ENCODE measurements at places on chromosomes 1 and 21.

DNA sequence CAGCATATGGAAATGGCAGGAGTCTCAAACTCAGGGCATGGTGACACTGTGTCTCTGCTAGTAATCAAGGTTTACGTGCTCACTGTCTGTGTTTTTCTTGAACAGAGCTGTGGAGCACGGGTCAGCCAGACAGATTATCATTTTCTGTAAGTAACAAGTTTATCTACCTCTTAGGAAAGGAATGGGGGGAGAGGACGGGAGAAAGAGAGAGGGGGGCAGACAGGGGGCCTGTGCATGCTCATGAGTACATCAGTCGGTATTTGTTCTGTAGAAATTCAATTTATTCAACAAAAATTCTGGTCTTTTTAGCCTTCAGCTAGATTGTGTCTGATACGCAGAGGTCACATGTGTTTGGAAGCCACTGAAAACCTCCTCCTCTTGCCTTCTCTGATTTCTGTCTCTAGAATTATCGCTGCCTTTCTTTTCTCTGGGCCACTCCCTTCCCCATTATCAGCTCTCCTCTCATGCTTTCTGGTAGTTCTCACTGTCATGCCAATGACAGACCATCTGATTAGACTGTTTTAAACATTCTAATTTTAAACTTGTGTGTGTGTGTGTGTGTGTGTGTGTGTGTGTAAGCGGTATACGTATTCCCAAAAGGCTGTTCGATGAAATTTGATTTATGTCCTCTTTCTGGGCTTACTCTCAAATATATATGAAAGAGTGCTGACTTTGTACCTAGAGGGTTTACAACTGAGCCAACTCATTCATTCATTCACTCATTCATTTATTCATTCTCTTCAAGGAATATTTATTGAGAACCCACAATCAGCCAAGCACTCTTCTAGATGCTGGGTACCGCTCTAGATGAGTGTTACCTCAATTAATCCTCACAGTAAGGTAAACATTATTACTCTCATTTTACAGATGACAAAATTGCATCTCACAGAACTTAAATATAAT lies 636.9 kb downstream of the KIF26B start:
- no peak for DNase-seq

GRCh38 chr1:68570871-68571270 lies 74.0 kb upstream of the DEPDC1 start:
- DNase-seq, result no peak

GRCh38 chr1:33973799-33974545 lies 110.1 kb downstream of the HMGB4 start:
- no peak for DNase-seq

- DNase-seq, result no peak
Measured at GRCh38 chr1:155964193-155964592, 14.2 kb downstream of the ARHGEF2 start.

DNA sequence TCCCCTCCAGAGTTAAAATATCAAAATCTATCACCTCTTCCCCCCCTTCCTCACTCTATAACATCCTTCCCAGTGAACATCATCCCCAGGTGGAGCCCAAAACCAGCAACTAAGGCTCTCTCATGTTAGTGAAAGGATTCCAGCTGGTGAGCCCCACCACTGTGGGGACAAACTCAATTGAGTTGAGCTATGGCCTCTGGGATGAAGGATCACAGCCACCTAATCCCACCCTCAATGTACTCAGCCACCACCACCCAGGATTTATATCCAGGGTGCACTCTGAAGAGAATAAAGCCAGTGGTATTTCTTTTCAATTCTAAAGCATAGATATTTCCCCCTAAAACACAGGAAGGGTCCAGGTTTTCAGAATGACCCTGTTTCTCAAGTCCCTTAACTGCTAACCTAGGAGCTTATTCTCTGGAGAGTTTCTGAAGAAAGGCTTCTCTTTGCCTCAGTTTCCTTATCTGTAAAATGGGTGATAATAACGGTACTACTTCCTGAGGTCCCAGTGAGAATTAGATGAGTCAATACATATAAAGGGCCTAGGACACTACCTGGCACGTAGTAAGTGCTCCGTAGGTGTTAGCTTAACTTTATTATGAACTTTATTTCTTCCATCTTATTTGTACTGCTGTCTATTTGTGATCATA lies 15.6 kb upstream of the BOLA1 start:
- DNase-seq, result no peak

DNA sequence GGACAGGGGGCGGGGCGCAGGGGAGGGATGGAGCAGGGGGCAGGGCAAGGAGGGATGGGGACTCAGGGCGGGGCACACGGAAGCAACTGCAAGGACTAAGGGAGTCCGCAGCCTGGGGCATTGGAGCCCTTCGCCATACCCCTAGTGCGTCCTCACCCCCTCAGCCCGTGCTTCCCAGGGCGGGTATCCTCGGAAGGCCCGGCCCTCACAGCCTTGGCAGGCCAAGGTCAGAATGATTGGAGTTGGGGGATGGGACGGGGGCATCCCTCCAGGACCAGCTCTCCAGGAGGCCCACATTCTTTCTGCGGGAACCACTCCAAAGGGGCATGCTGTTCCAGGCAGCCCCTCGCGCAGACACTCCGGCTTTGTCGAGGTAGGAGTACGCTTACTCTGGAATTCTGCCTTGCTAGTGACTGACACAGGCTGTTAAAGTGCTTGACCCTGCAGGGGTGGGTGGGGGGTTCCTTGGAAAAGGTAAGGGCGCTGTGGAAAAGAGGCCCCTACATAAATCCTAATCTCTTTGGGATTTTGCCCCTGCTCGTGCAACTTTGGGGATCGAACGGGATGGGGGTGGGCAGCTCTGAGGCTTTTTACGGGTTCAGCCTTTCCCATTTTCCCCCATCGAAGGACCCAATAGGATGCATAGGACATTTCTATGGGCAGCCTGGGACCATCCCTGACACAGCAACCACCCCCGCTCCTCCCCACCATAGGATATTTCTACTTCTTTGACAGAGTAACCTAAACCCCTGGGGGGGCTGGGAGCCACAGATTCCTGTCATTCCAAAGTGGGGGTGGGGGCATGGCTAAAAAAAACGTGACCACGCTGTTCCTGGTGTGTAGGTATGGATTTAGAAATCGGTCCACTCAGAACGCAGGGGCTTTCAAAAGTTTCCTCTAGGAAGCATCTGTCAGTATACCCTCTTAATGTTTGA lies 738 bp upstream of the TRIM11 start:
- no peak for DNase-seq

GRCh38 chr1:34800214-34800613 lies 7.4 kb downstream of the GJA4 start:
- DNase-seq, result no peak

DNA sequence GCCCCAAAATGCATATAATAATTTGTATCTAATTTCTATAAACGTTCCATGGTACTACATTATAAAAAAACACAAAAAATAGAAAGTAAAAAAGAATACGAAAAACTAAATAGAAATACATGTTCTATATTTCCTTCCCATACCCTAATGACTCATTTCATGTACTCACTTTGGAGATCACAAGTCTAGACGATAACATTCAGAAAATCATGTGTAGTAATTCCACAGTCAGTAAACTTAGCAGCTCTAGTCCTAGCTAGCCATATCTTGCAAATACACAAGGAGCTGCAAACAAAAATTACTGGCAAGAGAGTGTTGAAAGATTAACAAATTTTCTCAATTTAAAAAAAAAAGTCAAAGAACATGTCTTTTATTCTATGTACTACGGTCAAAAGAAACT lies 1.4 kb downstream of the GOLPH3L start:
- DNase-seq, result no peak

DNA sequence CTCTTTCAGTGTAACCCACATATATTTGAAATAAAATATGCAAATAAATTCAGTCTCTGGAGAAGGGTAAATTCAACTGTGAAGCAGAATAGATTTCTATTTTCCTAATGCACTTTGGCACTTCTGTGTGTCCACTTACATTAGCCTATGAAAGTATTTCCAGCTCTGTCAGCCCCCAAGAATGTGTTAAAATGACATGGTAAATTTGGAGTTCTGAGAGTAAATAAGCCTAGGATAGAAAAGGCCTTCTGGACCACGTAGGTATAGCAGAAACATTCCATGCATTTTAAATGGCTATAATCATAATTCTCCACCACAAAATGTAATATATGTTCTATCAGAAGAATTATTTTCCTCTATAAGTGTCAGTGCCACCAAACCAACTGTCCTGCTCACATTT lies 276.2 kb downstream of the NEGR1 start:
- DNase-seq, result no peak

- DNase-seq, result no peak
Measured at GRCh38 chr1:43363935-43364525, 3.8 kb downstream of the ELOVL1 start.

GRCh38 chr1:174243451-174244000 lies 84.2 kb downstream of the RABGAP1L start:
- DNase-seq, result no peak

DNA sequence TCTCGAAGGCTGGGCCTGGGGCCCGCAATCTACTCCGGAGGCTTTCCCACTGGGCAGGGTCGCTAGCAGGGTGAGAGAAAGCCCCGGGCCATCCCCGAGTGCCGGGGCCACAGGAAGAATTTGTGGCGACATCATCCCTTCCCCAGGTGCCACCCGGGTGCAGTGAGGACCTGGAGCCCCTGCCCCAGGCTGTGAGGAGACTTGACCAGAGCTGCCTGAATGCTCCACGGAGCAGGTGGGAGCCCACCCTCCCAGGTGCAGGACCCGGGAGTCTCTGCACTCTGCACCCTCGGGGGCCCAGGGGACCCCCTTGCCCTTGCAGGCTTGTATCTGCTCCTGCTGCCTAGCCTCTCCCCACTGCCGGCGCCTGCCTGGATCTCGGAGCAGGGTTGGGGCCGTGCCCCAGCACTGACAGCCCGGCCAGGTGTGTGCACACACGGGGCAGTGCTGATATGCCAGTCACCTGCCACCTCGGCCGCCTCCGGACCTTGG lies 67.5 kb upstream of the RGS7 start:
- DNase-seq, result no peak

DNA sequence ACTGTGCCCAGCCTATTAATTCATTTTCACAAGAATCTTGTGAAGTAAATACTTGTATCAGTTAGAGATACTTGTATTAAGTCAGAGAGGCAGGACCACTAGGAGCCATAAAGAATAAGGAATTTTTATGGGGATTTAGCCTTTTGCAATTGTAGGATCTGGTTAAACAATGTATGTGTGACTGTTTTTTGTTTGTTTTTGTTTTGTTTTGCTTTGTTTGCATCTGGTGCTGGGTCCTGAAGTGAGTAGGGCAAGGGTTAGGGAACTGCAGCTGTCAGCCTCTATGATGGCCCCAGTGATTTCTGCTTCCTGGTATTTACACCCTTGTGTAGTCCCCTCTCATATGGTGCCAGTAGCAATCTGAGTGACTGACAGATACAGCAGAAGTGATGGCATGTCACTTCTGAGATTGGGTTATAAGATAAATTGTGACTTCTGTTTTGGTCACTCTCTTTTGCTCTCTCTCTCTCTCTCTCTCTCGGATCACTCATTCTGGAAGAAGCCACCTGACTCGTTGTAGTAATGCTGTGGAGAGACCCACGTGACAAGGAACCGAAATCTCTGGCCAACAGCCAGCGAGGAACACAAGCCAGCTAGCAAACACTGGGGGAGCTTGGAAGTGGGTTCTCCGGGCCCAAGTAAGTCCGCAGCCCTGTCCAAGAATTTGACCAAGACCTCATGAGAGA lies 96.2 kb upstream of the MARK1 start:
- DNase-seq, result peak; percentile 3

DNA sequence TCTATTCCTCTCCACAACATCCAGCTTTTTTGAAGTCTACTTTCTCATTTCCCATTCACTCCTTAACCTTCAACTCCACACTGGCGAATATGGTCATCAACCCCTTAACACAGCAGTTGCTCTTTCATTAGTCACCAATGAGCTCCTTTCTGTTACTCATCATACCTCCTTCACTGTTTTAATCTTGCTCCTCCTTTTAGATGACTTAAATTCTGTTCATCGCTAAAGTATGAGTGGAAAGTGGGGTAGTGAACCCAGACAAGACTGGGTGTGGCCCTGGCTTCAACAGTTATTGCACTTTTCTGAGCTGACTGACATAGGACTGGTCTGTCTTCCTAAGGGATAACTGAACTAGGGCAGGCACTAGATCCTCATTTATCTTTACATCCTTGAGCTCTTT lies 51.3 kb downstream of the AKT3 start:
- DNase-seq, result no peak

- peak; percentile 10 for DNase-seq
Measured at GRCh38 chr1:79496129-79496528, 489.6 kb upstream of the ADGRL4 start.

- DNase-seq, result no peak
Measured at GRCh38 chr1:40825435-40825788, 36.8 kb downstream of the CITED4 start.

- no peak for DNase-seq
Measured at GRCh38 chr21:17834639-17835354, 15.6 kb upstream of the C21orf91 start.

DNA sequence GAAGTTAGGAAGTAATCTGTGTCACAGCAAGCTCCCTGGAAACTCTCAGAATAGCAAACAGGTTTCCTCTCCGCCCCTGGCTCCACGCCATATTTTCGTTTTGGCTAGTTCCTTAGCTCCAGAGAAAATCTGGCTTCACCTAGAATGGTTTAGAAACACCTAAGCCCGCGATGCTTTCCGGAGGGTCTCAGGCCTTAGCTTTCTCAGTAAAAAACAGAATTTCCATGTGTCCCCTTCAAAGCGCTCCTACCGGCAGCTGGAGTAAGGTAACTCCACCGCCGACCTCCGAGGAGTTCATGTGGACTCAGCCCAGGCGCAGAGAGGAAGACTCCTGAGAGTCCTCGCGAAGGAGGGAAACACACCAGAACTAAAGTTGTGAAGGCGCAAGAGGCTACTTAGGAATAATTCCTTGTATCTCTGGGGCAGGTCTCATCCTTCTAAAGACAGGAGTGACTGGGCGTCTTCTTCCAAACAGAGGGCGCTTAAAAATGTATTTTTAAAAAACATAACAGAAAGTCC lies 406 bp downstream of the KIAA0040 start:
- peak; percentile 66 for DNase-seq

GRCh38 chr1:91568261-91568660 lies 67.6 kb downstream of the CDC7 start:
- no peak for DNase-seq

GRCh38 chr1:73801912-73802429 lies 396.0 kb downstream of the LRRIQ3 start:
- DNase-seq, result no peak

GRCh38 chr1:28778021-28778420 lies 33.9 kb upstream of the OPRD1 start:
- DNase-seq, result no peak

Data from MM.1S (cell line).